ENCODE measurements at places on chromosomes 11 and 22. TPM values are rescaled to one million over a fixed set of nuclear protein-coding genes. Genes with fewer than 3 reads are reported as not detected.

The PGA5 gene
- not detected for total RNA-seq

The LSP1 gene
- total RNA-seq = 13.5 TPM

The MAJIN gene
- not detected for total RNA-seq

The TLCD5 gene
- 1.0 TPM for total RNA-seq

The ELF5 gene
- not detected for total RNA-seq

The CEND1 gene
- 0.20 TPM for total RNA-seq

Data from gastrocnemius medialis (tissue), 4 donors.